Bronchus fibroblast of lung (primary cell): ENCODE measurements at places on chromosomes 11 and 22. TPM values are rescaled to one million over a fixed set of nuclear protein-coding genes. Genes with fewer than 3 reads are reported as not detected.

Gene XKR3
- not detected in 2 replicates for total RNA-seq

Gene NEFH
- total RNA-seq: 2.1 and 2.5 TPM in 2 replicates

Gene ADM2
- 4.7 and 4.8 TPM in 2 replicates for total RNA-seq

Gene ART5
- not detected in 2 replicates for total RNA-seq

Gene RNF121
- 20.2 and 22.4 TPM in 2 replicates for total RNA-seq

Gene GAB4
- total RNA-seq: not detected in 2 replicates

Gene MYO18B
- under 0.01 TPM in 1 of 2 replicates, not detected in the other for total RNA-seq

Gene OR5B12
- not detected in 2 replicates for total RNA-seq

Gene INPP5J
- total RNA-seq: 1.3 and 1.9 TPM in 2 replicates

Gene LRRC56
- total RNA-seq: 0.30 and 0.34 TPM in 2 replicates

Gene LRP4
- 1.2 TPM in 2 replicates for total RNA-seq

Gene LAYN
- total RNA-seq: 46.4 and 52.0 TPM in 2 replicates

Gene APOL5
- total RNA-seq: not detected in 2 replicates

Gene SELENOH
- 220 and 229 TPM in 2 replicates for total RNA-seq

Gene FAT3
- total RNA-seq: 0.59 and 0.84 TPM in 2 replicates

Gene FAM227A
- 0.67 and 1.8 TPM in 2 replicates for total RNA-seq

Gene FAM83F
- under 0.01 and 0.17 TPM in 2 replicates for total RNA-seq

Gene TMEM86A
- total RNA-seq: 0.45 and 0.50 TPM in 2 replicates

Gene OR51B4
- not detected in 2 replicates for total RNA-seq

Gene LRRC74B
- total RNA-seq: not detected in 2 replicates

Gene MAPK11
- total RNA-seq: 4.4 and 5.5 TPM in 2 replicates

Gene NCF4
- not detected in 2 replicates for total RNA-seq

Gene C11orf16
- total RNA-seq: not detected in 2 replicates

Gene OR8K3
- not detected in 2 replicates for total RNA-seq

Gene ELFN2
- total RNA-seq: 1.3 TPM in 2 replicates

Gene MEI1
- total RNA-seq: 0.50 and 1.2 TPM in 2 replicates

Gene SLC22A25
- not detected in 2 replicates for total RNA-seq

Gene TNKS1BP1
- total RNA-seq: 60.4 and 70.6 TPM in 2 replicates

Gene CALCA
- not detected in 2 replicates for total RNA-seq

Gene SC5D
- 40.5 and 44.2 TPM in 2 replicates for total RNA-seq

Gene KCNA4
- total RNA-seq: not detected in 2 replicates

Gene CARD18
- not detected in 2 replicates for total RNA-seq

Gene MAPK8IP1
- 8.8 and 11.6 TPM in 2 replicates for total RNA-seq

Gene KCNQ1OT1
- total RNA-seq: 0.30 and 0.50 TPM in 2 replicates

Gene SESN3
- 3.9 and 5.0 TPM in 2 replicates for total RNA-seq

Gene OR10D3
- not detected in 2 replicates for total RNA-seq

Gene BAIAP2L2
- 0.17 and 0.59 TPM in 2 replicates for total RNA-seq

Gene TYR
- total RNA-seq: not detected in 2 replicates

Gene CASP5
- not detected in 2 replicates for total RNA-seq

Gene SELENOM
- 179 and 192 TPM in 2 replicates for total RNA-seq

Gene NAALAD2
- 2.0 and 2.2 TPM in 2 replicates for total RNA-seq

Gene SLC35C1
- 22.0 and 25.2 TPM in 2 replicates for total RNA-seq

Gene KCNJ11
- total RNA-seq: under 0.01 TPM in 2 replicates

Gene P2RX6
- total RNA-seq: 0.34 and 0.74 TPM in 2 replicates

Gene B4GALNT4
- total RNA-seq: 4.7 and 10.7 TPM in 2 replicates
